CD4-positive, alpha-beta T cell treated with Interleukin-2 at 100 ng/mL for 4 hours (primary cell): ENCODE measurements at places on chromosomes 12 and 14.

- DNase-seq = no peak
These were observed 414.8 kb downstream of the SLC6A15 start for GRCh38 chr12:84497819-84498218.

- no peak for DNase-seq
These were observed 4.0 kb downstream of the CLEC1A start for GRCh38 chr12:10094646-10095395.

DNA sequence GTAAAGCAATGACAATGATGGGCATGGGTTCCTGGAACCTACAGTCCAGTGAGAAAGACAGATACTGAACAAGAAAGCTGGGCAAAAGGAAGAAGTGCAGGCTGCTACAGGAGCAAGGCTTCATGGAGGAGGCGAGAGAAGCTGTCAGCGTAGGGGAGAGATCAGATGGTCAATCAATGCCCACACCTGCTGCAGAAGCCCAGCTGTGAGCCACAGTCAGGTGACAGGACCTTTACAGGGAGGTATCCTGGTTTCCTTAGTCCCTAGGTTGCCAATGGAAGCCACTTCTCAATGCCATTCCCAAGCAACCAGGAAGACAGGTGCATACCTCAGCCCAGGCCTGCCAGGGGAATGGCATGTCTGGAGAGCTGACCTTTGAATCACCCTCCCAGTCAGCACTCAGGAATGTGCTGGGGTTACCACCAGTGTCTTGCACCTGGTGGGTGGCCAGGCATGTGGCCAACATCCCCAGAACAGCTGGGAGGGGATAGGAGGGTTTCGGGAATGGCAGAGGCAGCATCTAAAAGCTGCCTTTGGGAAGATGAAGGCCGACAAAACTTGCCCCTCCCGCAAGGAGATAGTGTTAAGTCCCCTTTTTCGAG lies 170.3 kb downstream of the TTC7B start:
- DNase-seq = no peak

- DNase-seq = peak; percentile 75
These were observed 11.9 kb downstream of the CFAP54 start for GRCh38 chr12:96501133-96501761.

GRCh38 chr12:124835656-124836410 lies 27.8 kb downstream of the SCARB1 start:
- no peak for DNase-seq

GRCh38 chr12:102633981-102634605 lies 153.7 kb upstream of the IGF1 start:
- DNase-seq = no peak

GRCh38 chr14:55026793-55027561 lies at the start of the genes SOCS4 and WDHD1:
TSS of gene SOCS4 (plus strand) at chr14:55027236. CDS start at chr14:55043042, 15,806 bp downstream.
TSS of gene WDHD1 (minus strand) at chr14:55027099. CDS start at chr14:55026787, 312 bp downstream.
- peak; percentile 94 for DNase-seq

DNA sequence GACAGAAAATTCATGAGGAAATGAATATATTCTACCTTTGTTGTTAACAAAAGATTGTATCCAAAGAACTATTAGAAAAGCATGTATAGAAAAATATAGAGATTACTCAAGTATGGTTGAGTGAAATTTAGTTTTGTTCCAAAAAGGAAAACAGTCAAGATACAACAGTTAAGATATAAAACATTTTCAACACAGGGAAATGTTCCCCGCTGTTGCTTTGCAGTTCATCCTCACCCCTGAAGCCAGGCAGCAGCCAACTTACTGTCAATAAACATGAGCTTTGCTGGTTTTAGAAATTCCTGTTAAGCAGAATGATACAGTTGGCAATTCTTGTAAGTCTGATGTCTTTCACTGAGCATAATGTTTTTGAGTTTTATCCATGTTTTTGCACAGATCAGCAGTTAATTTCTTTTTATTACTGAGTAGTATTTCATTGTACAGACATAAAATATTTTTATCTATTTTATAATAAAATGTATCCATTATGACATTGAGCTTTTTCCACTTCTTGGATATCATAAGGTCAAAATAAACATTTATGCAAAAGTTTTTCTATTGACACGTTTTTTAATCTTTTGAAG lies 1.2 kb upstream of the CLEC2B start:
- peak; percentile 23 for DNase-seq

GRCh38 chr12:60689137-60689536 lies 1093.3 kb downstream of the SLC16A7 start:
- no peak for DNase-seq

GRCh38 chr14:94153750-94154342 lies 20.3 kb upstream of the PPP4R4 start:
- no peak for DNase-seq

GRCh38 chr14:59159169-59159568 lies 29.3 kb upstream of the DAAM1 start:
- no peak for DNase-seq

DNA sequence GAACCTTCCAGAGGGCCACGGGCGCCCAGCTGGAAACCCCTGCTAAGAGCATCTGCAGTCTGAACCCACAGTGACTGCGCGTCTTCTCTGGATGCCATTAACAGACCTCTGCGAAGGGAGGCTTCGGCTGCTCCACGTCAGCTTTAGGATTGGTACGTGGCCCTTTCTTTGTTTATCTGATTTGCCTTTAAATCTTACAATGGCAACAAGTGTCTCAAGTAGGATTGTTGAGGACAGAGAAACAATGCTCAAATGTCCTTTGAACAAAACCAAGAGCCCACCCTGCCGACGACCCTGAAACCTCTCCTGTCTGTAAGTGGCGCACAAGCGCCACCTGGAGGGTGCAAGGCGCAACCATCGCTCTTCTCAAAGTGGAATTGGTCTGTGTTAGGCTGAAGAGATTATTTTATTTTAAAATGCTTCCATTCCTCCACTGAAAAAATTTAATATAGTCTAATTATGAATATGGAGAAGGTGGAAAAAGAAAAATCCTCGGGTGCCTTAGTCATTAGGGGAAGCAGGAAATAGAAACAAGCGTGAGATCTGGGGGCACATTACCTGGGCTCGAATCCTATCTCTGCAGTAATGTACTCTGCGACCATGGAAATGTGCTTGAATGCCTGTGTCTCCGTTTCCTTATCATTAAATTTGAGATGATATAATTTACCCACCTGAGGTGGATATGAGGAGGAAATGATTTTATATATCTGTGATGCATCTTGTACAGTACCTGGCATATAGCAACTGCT lies 82.6 kb upstream of the PTPRB start:
- DNase-seq = peak; percentile 20

DNA sequence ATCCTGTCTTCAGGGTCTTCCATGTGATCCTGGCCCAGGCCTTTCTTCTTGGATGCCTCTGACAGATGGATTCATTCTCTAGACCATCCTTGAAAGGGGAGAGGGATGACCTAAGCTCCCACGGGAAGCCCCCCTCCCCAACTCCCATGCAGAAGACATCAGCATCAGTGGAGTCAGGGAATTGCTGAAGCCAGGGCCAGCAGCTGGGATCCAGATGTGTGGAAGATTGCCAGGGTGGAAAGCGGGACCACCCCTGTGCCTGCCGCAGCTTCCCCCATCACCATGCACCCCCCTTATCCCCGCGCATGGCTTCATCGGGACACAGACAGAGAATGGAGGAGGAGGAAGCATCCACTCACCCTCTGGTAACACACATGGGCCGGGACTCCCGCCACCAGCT lies 183.6 kb upstream of the PRMT8 start:
- no peak for DNase-seq
